Brain pericyte (primary cell): ENCODE measurements at places on chromosomes 4 and X.

DNA sequence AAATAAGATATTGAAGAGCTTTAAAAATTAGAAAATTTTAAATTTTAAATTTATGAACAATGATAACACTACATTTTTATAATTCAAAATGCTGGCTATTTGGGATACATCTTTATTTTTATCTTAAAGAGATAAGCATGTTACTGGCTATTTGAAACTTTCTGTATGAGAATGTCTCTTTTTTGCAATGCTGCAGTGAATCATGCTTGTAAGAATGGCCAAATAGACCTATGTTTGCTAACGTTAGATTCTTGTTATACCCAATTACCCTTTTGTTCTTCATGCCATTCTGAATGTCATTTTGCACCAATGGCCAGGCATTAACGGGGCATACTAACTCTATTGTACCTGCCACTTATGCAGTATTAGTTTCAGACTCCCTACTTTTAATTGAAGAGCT is 49.5 kb downstream of the SLIT2 start:
- no peak for DNase-seq

- no peak for DNase-seq
Measured at GRCh38 chrX:102113367-102113766, 12.1 kb upstream of the TCEAL2 start.

GRCh38 chr4:109631532-109632108 is 71.6 kb downstream of the MCUB start:
- DNase-seq: no peak

GRCh38 chr4:95141361-95141760 is 383.6 kb downstream of the BMPR1B start:
- DNase-seq: no peak

- DNase-seq: no peak
Measured at GRCh38 chrX:9829308-9830267, 43.4 kb downstream of the SHROOM2 start.

DNA sequence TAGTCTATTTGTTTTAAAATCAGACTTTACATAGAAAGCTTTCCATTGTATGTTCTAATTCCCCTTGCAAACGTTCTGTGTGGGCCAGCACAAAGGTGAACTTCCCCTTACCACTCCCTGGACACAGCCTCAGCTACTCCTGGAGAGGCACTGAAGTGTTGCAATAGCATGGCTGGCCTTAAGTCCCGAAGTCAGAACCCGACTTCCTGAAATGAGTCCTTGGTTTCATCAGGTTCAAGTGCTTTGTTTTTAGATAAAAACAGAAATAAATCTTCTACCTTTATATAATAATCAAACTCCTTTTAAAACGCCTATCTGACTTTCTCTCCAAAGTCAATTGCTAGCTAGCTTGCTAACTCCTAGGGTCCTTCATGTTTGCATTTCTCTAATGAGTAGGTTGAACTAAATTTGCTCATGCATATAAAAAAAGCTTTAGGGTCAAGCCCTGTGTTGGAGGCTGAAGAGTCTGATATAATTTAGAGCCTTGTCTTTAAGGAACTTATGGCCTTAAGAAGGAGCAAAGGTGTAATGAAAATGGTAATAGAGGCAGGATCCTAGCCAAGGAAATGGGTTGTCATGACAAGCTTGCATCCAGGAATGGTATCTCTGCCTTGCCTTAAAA is 9.0 kb downstream of the BMP3 start:
- no peak for DNase-seq

- DNase-seq: no peak
Measured at GRCh38 chr4:20652226-20652885, 47.9 kb upstream of the PACRGL start.

DNA sequence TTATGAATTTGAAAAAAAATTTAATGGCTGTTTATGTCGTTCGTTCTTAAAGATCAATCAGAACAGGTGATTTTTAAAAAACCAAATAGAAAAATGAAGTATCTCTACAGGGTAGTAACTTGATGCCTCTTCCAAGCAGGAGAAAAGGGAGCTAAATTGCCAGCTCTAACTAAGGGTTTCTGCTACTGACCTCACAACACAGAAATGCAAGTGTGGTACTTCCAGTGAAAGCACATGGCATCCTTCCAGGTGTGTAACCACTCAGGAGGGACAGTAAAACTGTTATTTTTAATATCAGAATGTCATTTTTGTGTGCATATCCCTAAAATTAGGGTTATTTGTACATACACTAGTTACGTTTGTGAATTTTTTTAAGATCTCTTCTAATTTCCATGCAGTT is 116.8 kb upstream of the ZCCHC13 start:
- no peak for DNase-seq

DNA sequence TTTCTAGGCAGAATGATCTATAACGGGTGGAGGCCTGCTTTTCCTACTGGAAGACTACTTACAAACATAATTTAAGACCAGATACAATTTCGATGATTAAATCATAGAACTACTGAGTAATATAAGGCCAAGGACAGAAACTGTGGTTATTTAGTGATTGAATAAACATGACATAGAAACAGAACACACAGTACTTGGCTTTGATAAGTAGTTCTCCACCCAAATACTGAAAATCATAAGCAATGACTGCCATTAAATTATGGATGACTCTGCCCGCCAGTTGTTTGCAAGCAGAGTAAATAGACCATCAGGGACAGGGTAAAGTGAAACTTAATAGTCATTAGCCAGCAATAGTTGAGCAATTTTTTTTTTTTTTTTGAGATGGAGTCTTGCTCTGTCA is 17.2 kb upstream of the SMIM14 start:
- no peak for DNase-seq

GRCh38 chrX:123993904-123994635 is 32.6 kb downstream of the STAG2 start:
- DNase-seq: no peak

DNA sequence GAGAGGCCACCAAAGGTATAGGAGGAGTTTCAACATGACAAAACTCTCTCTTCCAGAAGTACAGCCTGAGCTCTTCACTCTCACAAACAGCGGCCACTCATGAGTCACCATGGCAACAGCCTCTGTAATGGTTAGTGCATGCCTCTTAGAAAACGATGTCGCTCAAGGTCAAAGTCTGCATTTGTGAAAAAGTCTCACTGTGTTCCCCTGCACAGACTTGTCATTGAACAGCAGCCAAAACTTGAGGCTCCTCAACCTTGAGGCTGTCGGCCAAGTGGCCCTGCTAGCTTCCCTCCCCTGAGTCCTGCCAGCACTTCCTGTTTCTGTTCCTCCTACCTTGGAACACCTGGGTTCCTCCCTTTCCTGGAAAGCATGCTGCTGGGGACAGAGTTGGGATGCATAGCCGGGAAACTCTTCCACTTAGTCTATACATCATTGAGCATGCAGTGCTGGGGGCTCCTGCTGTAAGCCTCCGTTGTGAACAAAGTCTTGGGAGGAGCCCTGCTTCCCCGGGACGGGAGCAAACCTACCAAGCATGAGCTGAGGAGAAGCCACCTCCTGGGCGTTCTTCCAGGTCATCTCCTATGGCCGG is 66.6 kb downstream of the ING2 start:
- no peak for DNase-seq

- DNase-seq: no peak
Measured at GRCh38 chr4:19187691-19188090, 1064.0 kb upstream of the SLIT2 start.

GRCh38 chrX:77510007-77510406 is 62.8 kb downstream of the FGF16 start:
- DNase-seq: no peak

DNA sequence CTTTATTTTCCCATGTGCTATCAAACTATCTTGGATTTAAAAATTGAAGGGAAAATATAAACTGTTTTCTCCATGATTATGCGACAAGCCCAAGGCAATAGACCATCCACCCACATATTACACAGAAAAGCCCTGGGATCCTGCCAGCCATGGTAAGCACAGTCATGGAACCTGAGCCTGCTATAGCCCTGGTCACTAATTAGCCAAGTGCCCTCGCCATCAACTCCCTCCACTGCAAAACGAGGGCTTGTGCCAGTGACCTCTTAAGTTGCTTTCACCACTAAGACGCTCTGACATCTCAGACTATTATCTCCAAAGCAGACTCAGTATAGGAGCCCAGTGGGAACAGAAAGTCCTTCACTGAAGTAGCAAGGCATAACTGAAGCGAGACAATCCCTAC is 69.2 kb downstream of the NLGN4X start:
- no peak for DNase-seq

- no peak for DNase-seq
Measured at GRCh38 chr4:34422472-34423175, 1821.7 kb downstream of the ARAP2 start.

DNA sequence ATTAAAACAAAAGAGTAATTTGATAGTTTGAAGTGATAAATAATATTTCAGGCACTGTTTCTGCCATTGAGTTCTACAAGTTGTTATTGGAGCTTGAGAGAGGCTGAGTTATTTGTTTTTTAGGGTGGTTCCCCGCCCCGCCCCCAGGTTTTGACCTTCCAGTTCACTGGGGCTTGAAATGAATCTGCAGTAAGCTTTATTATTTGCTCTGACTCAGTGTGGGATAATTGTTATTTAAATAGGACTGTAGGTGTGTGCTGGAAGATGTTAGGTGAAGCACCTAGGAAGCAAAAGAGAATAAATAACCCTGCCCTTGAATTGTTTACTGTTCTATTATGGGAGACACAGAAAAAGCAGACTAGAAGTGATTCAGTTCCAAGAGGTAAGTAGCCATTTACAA is 81.2 kb upstream of the KCNIP4 start:
- no peak for DNase-seq

DNA sequence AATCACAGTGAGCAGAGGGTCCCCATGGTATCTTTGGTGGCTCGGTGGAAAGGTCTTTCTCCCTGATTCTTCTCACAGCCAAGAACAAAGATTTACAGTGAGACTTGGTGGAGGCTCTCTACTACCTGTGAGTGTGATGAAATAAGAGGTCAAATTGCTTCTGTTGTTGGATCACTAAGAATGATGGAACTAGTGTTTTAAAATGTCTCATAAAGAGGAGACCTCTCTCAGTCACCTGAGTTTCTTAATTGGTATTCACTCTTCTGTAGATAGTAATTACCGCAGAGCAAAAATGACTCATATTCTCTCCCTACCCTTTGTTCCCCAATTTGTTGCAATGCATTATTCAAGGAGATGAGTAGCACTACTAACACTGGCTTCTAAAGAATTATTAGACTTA is 100.9 kb upstream of the TBC1D9 start:
- no peak for DNase-seq

DNA sequence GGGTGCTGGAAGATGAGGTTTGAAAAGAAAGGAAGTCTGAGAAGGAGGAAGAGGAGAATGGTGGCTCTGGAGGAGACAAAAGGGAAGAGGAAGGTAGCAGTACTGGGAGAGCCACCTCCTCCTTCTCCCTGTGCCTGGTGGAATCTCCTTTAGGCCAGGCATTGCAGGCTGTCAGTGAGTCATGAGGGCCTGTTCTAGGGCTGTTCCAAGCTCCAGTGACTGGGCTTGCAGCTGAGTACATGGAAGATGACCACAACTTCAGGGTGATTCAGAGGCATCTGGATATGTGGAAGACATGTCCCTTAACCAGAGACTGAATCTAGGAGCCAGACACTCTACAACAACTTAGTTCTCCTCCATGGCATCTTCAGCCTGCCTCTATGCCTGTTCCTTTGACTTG is 107.8 kb downstream of the EFNB1 start:
- DNase-seq: no peak

DNA sequence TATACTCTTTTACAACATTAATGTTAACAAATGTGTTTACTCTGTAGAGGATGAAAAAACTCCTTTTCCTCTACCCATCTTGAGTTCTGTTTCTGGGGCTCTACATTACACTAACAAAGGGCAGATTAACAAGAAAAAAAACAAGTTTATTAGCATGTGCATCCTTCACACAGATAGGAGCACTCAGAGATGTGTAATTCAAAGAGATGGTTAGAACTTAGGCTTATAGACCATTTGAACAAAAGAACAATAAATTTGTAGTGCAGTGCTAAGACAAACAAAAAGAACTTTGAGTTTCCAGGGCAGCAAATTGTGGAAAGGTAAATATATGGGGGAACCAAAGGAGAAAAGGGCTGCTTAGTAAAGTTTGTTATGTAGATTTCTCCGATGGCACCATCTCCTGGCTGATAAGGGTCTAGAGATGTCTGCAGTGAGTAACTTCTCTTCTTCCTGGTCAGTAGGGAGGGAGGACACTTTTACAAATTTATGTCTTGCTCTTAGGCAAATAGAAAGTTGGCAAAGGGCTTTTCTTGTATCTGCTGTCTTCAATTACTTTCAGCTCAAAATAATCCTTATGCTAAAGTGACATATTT is 1249.9 kb upstream of the TENM3 start:
- no peak for DNase-seq

- DNase-seq: no peak
Measured at GRCh38 chr4:86043755-86044592, 315.9 kb downstream of the MAPK10 start.

GRCh38 chr4:73750730-73751129 is 10.4 kb downstream of the CXCL8 start:
- no peak for DNase-seq

- no peak for DNase-seq
Measured at GRCh38 chrX:6885396-6885795, 262.1 kb upstream of the STS start.

GRCh38 chrX:108640817-108641216 is 95.5 kb downstream of the IRS4 start:
- no peak for DNase-seq

DNA sequence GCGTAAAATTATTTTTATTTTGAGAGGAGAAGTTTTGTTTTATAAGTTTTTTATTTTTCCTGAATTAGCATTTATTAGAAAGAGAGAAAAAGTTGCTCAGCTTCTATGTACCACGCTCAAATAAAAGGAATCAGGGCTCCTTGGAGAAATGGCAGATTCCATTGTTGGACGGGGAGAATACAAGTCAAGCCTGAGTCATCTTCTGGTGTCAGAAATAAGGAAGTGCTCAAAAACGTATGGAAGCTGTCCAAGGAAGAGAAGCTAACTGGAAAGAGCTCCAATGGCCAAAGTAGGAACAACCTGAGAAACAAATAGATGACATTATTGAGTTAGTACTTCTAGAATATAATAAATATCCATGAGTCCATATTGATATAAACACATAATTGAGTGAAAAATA is 89.3 kb upstream of the NEIL3 start:
- DNase-seq: no peak

GRCh38 chrX:154698630-154699248 is 45.4 kb upstream of the CTAG2 start:
- DNase-seq: no peak

GRCh38 chr4:63906660-63907183 is 502.5 kb downstream of the TECRL start:
- no peak for DNase-seq

GRCh38 chr4:31657859-31658570 is 937.8 kb downstream of the PCDH7 start:
- DNase-seq: no peak

DNA sequence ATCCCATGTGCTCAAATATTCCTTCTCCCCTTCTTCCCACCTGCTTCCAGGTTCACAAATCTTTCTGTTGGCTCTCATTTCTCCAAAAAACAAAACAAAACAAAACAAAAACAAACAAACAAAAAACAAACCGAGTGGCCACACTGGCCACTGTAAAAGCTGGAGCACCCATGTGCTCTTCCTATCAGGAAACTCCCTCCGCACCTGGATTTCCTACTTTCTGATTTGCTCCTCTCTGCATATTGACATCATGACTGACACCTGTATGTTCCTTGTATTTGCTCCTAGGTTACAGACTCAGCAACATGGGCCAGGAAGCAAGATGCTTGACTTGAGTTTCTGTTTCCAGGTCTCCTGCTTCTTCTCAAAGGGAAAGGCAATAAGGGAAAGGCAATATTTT is 258.8 kb downstream of the GPC3 start:
- DNase-seq: no peak

GRCh38 chr4:16213121-16213520 is 13.2 kb downstream of the TAPT1 start:
- no peak for DNase-seq

- DNase-seq: no peak
Measured at GRCh38 chr4:184028561-184029374, 123.7 kb downstream of the STOX2 start.
